ENCODE measurements at places on chromosomes 12 and 14.
A peak's percentile ranks its signal among the peaks of the same experiment; 100 is the strongest.

DNA sequence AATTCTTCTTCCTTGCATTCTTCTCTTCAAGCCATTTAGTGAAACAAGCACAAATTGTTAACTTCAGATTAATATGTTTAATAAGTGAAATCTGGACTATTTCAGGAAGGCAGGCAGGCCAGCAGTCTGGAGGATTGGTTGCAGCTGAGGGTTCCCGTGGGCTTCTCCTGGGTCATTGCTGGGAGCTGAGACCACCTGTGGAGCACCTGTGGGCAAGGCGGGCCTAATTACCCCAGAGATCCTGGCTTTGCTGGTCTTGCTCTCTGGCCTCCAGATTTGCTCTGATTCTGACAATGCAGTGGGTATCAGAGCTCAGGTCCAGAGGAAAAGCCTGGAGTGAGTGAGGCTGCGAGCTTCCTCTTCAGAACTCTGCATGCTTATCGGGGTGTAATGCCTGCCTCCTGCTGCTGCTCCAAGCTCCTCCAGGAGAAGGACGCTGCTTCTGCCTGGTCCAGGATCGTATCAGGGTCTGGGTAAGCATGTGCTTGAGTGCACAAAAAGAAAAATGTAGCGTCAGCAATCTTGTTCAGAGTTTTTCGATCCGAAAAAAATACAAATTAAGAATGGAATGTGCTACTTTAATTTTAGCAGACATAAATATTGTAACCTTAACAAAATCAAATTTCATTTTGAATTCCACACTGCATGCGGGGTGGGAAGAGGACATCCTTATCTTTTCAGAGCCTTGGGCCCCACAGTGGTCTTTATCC, 93.8 kb downstream of the TMEM30B start:
- no peak for DNase-seq

DNA sequence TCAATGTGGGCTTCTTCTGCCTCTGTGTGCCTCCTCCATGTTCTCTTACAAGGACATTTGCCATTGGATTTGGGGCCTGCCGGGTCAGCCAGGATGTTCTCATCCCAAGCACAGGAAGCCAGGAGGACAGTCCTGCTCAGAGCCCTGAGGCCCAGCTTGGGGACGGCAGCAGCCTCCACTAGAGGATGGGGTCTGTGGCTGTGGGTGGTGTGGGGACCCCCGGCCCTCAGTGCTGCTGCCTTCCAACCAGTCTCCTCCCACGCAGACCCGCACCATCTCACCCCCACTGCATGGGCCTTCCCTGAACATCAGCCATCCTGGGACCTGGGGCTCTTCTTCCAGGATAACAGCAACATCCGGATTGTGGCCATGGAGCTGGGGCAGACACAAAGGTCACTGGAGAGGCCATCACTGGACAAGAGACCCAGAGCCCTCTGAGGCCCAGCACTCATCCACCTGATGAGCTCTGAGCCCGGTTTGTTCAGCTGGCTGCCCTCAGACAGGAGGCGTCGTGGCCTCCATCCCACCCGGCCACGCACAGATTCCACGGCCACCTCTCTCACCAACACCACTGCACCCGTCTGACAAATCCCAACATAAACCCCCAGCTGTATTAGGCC, 56.5 kb upstream of the C14orf180 start:
- no peak for DNase-seq

DNA sequence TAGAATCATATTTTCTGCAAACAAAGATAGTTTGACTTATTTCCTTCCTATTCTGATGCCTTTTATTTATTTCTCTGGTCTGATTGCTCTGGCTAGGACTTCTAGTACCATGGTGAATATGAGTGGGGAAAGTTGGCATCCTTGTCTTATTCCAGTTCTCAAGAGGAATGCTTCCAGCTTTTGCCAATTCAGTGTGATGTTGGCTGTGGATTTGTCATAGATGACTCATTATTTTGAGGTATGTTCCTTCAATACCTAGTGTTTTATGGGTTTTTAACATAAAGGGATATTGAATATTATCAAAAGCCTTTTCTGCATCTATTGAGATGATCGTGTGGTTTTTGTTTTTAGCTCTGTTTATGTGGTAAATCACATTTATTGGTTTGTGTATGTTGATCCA, 139.4 kb upstream of the CNTN1 start:
- DNase-seq = no peak

- DNase-seq = peak; percentile 81
Measured at GRCh38 chr14:49865431-49865859, 12.9 kb upstream of the NEMF start.

DNA sequence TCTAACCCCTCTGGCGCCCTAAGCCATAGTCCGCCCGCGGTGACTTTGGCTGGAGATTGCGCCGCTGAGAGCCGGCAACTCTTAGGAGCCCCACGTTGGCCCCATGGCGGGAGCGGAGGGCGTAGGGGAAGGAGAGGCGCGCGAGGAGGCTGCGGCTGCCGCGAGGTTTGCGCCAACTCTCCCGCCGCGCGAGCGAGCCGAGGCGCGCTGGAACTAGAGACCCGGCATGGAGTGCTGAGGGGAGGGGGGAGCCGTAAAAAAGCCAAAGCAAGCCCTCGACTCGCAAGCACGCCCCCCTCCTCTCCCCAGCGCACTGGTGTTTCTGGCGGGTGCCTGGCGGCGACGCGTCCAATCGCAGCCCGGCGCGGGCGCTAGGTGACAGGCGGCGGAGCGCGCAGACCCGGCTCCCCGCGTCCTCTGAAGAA, at the start of gene SYT10:
Gene SYT10, minus strand, starts transcription at position 233 of the 425 bp plus-strand sequence. CDS start 297 bp downstream, outside the sequence.
- DNase-seq = no peak

DNA sequence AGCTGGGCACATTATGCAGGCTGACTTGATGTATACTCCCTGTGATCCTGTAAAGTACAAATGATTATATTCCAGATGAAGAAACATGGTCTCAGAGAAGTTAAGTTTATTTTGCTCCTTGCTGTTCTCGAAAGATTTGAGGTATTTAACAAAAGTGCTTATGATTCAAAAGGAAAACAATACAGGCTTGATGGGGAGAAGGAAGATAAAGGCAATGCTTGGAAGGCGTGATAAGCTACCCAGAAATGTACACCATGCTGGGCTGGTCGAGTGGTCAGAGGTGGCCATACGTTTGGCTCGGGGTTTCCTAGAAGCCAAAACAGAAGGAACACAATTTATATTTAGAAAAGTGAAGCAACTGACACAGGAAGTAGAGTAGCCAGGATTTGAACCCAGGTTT, 201.0 kb downstream of the KTN1 start:
- DNase-seq = no peak

DNA sequence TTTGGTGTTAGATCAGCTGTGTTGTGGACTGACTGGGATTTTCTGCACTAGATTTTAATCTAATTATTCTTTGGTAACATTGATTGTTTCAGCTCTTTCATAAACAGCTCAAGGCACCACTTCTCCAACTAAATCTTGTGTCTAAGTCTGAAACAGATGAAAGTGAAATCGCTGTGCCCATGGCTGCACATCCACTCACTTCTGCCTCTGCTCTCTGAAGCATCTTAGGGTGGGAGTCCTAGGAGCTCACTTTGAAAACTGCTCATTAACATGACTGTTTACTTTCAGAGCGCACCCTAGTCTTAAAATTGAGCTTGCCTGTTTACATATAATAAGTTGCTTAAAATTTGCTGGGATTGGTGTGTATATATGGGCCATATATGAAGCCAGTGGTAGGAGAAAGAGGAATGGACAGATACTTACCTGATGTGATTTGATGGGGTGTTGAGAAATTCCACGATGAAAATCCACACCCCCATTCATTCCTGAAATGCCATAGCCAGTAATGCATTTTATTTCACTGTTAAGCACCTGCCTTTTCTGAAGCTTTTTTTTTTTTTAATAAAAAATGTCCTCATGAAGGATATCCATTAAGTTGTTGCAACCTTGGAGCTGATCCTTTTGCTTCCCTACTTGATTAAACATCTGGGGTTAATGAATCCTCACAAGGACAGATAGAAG, 52.8 kb downstream of the PPFIBP1 start:
- no peak for DNase-seq

DNA sequence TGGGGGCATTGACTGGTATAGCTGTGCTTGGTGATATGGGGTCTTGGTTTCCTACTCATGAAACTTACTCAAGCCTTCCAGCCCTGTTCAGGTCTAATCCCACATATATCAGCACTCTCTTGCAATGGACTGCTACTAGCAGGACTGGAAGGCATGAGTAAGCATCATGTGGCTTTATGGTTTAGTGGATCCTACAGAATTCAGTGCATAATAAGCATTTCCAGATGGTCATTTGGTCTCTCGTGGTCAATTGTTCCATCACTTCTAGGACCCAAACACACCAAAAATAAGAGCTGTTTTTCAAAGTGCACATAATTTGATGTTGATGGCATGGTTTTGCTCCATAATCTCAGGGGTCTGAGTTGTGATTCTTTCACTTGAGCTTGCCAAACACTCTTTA, 114.4 kb downstream of the LMNTD1 start:
- no peak for DNase-seq

GRCh38 chr14:26067341-26067740, 530.5 kb downstream of the NOVA1 start:
- no peak for DNase-seq

DNA sequence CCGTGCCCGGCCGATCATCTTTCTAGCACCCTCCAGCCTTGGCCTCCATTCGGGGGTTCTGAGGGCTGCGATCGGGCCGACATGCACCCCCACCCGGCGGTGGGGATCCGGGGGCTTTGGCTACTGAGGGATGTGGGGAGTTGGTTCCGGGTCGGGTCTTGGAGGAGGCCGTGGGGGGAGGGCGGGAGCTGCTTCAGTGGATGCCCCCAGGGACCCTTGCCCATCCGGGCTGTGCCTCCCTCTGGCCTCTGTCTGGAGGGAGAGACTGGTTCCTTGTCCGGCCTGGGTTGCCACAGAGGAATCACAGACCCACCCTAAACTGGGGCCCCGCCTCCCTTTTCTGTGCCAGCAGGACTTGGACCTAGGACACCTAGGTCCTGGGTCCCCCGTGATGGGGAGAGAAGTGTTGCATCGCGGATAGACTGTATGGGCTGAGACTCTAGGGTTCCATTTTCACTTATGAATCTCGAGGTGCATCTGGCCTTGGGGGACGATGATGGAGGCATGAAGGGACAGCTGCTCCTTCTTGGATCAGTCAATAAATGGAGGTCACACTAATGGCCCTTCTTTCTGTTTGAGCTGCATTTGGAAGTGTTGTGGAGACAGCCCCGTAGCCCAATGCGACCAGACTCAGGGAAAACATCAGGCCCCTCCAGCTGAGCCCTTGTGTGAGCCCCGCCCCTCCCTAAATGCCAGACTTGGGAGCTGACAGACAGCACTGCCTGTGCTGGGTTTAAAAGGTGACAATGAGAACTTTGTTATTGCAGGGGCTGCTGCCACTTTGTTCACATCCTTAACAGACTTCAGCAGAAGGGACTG, 577 bp downstream of the DTX3 start:
- DNase-seq = no peak

- no peak for DNase-seq
Measured at GRCh38 chr14:102591372-102591943, 991 bp upstream of the RCOR1 start.

DNA sequence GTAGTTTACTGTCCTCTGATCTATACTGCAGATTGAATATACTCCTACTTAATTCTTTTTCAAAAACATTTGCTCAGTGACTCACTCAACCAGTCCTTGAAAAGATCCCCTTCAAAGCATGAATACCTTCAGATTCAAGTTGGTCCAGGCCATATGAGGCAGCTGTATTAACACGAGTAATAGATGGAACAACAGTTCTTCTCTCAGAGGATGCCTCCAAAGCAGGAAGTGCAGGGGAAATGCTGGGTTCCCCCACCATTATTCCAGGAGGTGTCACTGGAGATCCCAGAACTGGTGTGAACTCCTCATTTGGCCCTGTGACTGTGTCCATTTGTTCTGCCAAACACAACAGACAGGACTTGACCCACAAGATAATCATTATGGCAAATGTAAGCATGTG, 20.6 kb downstream of the ARMH4 start:
- DNase-seq = no peak

Measured in natural killer cell treated with Interleukin-12 subunit alpha and Interleukin-12 subunit beta and Interleukin-15 and Interleukin-18, amount 100 ng/mL, for 72 hours (primary cell).